ENCODE measurements at places on chromosomes 3 and 15. TPM values are rescaled to one million over a fixed set of nuclear protein-coding genes. Genes with fewer than 3 reads are reported as not detected.

TMC3 gene
- total RNA-seq: not detected

AGBL1 gene
- total RNA-seq: not detected

TM4SF4 gene
- total RNA-seq: not detected

NR1I2 gene
- under 0.01 TPM for total RNA-seq

CFAP100 gene
- not detected for total RNA-seq

IL17RB gene
- not detected for total RNA-seq

FRMD4B gene
- total RNA-seq: 0.67 TPM

SERPINI2 gene
- not detected for total RNA-seq

CACNA2D2 gene
- total RNA-seq: 0.17 TPM

TRPM7 gene
- 12.8 TPM for total RNA-seq

PLA1A gene
- total RNA-seq: not detected

TBC1D21 gene
- not detected for total RNA-seq

TRPM1 gene
- not detected for total RNA-seq

MESP2 gene
- total RNA-seq: 1.3 TPM

PRR20G gene
- total RNA-seq: not detected

USP50 gene
- total RNA-seq: not detected

ZNF385D gene
- 1.3 TPM for total RNA-seq

DISP2 gene
- total RNA-seq: 0.30 TPM

CCR3 gene
- not detected for total RNA-seq

ACTRT3 gene
- 3.7 TPM for total RNA-seq

ITIH3 gene
- total RNA-seq: not detected

CIAO2A gene
- total RNA-seq: 78.2 TPM

RASL12 gene
- total RNA-seq: 8.5 TPM

TBC1D2B gene
- total RNA-seq: 12.9 TPM

PP2D1 gene
- total RNA-seq: not detected

B3GNT5 gene
- 29.9 TPM for total RNA-seq

CD96 gene
- not detected for total RNA-seq

RPUSD3 gene
- total RNA-seq: 51.3 TPM
